Activated B cell treated with CpG ODN at 0.5 μM for 24 hours (primary cell): ENCODE measurements at places on chromosomes 3 and 15.
A peak's percentile ranks its signal among the peaks of the same experiment; 100 is the strongest.

- H3K27ac ChIP-seq: no peak overlapping the region
- no peaks in the 10 kb centered on the region for H3K36me3 ChIP-seq
- no peaks in the 10 kb centered on the region for H3K27me3 ChIP-seq
- no peaks in the 10 kb centered on the region for H3K4me1 ChIP-seq
- no peak overlapping the region for H3K4me3 ChIP-seq
These were observed 624.3 kb upstream of the LMCD1 start for GRCh38 chr3:7877312-7877711.

- no peak overlapping the region for H3K27ac ChIP-seq
- peaks cover 10% of the 10 kb centered on the region for H3K4me1 ChIP-seq
- DNase-seq: no peak
These were observed 12.1 kb downstream of the B3GNT5 start for GRCh38 chr3:183265157-183265642.

DNA sequence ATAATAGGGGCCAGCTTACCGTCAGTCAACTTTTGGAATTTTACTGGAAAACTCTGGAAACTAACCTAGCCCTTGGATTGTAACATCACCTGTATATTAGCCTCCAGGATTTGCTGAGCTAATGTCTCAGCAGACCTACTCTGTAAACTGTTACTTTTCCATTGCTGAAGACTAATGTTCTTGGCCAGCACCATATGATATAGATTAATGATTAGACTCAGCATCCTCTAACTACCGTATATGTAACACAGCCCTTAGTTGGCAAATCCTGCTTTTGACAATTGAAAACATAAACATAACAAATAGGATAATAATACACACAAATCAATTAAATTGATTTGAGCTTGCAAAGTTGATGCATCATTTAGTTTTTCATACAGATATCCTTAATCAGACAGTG is 26.6 kb upstream of the GBE1 start:
- H3K4me3 ChIP-seq: no peak overlapping the region
- H3K27ac ChIP-seq: no peak overlapping the region
- no peak for DNase-seq
- no peaks in the 10 kb centered on the region for H3K36me3 ChIP-seq
- no peaks in the 10 kb centered on the region for H3K27me3 ChIP-seq

DNA sequence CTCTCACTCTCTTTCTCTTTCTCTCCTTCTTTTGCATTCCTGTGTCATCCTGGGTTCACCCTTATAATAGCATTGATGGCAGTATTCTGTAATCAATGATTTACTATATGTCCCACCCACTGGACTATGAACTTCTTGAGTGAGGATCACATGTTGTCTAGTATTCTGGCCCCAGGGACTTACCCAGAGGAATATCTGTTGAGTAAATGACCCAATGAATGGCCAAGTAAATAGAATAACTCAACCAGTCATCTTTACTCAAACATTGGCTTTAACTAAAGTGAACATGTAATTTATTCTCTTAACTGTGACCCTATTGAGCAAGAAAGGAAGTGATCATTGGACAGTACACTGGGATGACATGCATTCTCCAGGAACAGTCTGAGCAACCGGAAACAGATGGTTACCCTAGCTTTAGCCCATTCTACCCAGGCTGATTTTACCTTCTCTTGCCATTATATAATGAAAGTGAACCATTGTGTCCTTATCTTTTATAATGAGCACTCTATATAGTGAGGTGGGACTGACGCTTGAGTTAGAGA is 94.5 kb upstream of the SOX14 start:
- H3K27ac ChIP-seq: no peak overlapping the region
- H3K4me1 ChIP-seq: no peaks in the 10 kb centered on the region
- no peaks in the 10 kb centered on the region for H3K36me3 ChIP-seq
- H3K4me3 ChIP-seq: no peak overlapping the region

DNA sequence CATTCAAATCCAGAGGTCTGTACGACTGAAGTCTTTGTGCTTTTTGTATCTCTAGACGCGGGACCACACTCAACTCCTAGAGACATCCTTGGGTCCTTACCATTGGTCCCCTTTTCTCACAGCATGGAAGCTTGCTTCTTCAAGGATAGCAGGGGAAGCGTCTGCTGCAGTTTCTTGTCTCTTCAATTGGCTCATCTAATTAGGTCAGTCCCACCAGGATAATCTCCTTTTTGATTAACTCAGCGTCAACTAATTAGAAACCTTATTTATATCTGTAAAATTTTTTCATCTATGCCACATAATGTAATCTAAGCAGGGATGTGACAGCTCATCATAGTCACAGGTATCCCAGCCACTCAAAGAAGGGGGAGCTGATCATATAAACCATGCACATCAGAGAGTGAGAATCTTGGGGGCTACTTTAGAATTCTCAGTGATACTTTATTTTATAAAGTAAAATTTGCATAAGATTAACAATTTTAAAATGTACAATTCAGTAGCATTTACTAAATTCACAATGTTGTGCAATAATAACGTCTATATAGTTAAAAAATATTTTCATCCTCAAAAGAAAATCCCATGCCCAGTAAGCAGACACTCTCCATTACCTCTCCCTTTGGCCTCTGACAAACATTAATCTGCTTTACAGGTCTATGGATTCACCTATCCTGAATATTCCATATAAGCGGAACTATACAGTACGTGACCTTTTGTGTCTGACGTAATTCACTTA is 47.5 kb upstream of the ZNF385D start:
- no peak overlapping the region for H3K27ac ChIP-seq
- H3K36me3 ChIP-seq: no peaks in the 10 kb centered on the region
- H3K27me3 ChIP-seq: no peaks in the 10 kb centered on the region
- DNase-seq: no peak
- H3K4me3 ChIP-seq: no peak overlapping the region

GRCh38 chr3:65950340-65951326 is 88.1 kb downstream of the MAGI1 start:
- H3K4me3 ChIP-seq: no peak overlapping the region
- H3K27me3 ChIP-seq: peaks cover 2% of the 10 kb centered on the region
- no peaks in the 10 kb centered on the region for H3K36me3 ChIP-seq
- no peaks in the 10 kb centered on the region for H3K4me1 ChIP-seq
- DNase-seq: no peak
- H3K27ac ChIP-seq: no peak overlapping the region

DNA sequence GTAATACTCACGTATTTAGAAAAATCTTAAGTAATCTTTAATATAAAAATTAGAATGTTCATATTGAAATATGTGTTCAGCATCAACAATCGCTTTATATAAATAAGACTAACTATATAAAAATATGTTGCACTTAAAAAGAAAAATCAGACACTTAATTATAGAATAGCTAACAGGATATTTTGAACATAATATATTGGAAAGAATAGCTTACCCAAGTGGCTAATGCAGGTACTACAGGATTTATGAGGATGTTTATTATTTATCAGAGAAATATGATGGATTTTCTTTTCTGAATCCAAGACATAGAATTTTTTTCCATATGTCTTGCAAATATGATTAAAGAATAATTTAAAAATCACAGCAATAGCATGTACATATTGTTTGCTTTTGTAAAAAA is 567.9 kb upstream of the GBE1 start:
- no peaks in the 10 kb centered on the region for H3K4me1 ChIP-seq
- no peaks in the 10 kb centered on the region for H3K36me3 ChIP-seq
- H3K27me3 ChIP-seq: no peaks in the 10 kb centered on the region
- DNase-seq: no peak
- H3K4me3 ChIP-seq: no peak overlapping the region

- peaks cover 4% of the 10 kb centered on the region for H3K4me1 ChIP-seq
- no peak overlapping the region for H3K27ac ChIP-seq
- no peaks in the 10 kb centered on the region for H3K27me3 ChIP-seq
- no peaks in the 10 kb centered on the region for H3K36me3 ChIP-seq
- no peak for DNase-seq
- H3K4me3 ChIP-seq: no peak overlapping the region
These were observed 400.4 kb downstream of the LPP start for GRCh38 chr3:188554404-188554803.

DNA sequence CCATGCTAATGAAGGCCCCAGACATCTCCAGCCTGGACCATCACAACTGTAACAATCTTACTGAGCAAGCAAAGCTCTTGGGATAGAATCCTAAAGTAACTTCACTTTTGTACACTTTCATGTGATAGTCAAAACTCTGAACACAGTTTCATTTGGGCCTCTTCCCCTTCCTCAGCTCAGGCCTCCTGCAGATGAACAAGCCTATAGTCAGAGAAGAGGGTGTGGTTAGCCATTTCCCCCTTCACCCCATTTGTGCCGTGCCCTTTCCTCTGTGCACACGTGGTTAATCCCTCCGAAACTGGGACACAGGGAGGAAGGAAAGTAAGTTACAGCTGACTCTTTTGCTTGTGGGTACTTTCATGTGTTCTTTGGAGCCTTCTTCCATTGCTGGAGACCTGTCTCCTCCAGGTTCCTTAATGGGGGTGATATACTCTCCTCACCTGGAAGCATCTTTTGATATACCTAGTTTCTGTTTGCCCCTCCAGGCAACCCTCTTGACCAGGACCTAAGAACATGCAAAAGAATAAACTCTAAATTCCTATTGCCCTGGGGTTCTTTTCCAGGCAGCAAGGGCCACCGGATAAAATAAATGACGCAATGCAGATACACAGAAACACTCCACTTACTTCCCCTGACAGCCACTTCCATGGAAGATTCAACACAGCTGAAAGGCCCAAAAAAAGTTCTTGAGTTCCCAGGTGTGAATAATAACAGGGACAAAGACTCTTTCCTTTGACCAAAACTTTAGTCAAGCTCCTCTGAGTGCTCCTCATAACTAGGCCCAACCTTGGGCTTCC is 29.6 kb upstream of the CSTA start:
- no peak overlapping the region for H3K4me3 ChIP-seq
- peaks cover 17% of the 10 kb centered on the region for H3K4me1 ChIP-seq
- H3K36me3 ChIP-seq: no peaks in the 10 kb centered on the region

DNA sequence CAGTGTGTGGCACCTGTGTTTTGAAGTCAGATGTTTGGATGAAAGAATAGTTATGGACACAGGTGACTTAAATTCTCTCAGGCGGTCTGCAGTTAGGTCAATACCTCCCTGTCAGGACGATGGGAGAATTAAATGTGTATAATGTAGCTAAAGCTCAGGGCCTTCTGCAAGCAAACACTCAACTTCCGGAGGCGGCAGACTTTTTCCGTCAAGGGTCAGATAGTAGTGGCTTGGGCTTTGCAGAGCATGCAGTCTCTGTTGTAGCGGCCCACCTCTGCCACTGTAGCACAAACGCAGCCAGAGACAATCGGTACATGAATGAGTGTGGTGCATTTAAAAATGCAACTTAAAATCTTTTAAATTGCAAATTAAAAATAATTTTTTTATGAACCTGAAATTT is 47.4 kb downstream of the CMTM8 start:
- no peak overlapping the region for H3K27ac ChIP-seq
- no peak for DNase-seq
- peaks cover 3% of the 10 kb centered on the region for H3K27me3 ChIP-seq
- no peak overlapping the region for H3K4me3 ChIP-seq
- H3K36me3 ChIP-seq: no peaks in the 10 kb centered on the region

DNA sequence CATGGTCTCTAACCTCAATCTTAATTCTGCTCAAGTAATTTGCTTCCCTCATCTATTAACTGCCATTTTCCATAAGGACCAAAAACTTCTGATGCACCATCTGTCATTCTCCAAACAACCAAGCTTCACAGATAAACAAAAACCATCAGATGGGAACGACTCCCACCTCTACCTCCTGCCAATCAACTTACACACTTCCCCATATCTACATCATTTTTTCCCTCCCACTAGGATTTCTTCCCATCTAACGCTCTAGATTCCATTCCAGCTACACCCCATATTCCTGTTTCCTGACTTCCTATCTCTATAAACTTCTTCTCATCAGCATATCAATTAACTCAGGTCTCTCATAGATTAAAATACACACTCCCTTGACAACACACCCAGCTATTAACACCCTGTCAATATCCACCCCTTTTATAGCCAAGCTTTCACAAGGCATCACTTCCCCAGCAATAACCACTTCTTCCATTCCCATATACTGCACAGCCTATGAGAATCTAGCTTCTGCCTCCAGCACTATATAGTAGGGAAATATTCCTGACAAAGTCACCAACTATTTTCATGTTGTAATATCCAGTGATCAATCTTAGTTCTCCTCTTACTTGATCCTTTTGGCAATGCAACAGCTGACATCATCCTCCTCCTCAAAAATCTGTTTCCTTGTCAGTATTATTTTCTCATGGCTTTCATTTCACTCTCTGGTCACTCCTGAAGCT is 39.2 kb downstream of the SNX4 start:
- peaks cover 43% of the 10 kb centered on the region for H3K36me3 ChIP-seq
- no peak overlapping the region for H3K27ac ChIP-seq
- H3K4me1 ChIP-seq: no peaks in the 10 kb centered on the region
- no peak for DNase-seq

DNA sequence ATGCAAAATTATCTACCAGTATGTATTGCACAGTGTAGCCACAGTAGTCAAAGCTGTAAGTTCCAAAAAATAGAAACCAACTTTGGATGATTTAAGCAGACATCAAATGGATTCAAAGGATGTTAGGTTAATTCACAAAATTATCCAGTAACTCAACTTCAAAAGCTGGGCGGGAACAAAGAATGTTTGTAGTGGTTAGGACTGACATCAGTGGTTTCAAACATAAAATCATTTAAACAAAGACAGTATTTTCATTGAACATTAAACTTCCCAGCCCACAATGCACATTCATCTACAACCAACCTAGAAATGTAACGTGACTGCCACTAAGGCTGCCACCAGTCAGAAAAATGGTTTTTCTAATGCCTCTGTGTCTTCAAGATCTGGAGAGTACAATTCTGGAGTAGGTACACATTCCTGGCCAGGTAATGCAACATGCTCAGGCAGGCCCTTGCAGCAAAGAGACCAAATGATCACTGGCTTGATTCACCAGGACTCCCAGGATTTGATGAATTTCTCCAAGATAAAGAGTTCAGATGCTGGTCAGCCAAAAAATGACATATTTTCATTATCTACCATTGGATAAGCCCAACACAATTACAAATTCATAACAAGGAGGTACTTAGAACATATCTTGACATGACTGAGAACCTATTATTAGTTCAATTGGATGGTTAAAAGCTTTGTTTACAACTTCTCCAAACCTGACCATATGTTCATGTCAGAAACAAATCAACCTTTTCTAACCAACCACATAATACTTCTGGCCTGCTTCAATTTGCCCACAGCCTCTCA is 189.8 kb upstream of the CNTN4 start:
- DNase-seq: no peak
- no peak overlapping the region for H3K27ac ChIP-seq
- H3K4me3 ChIP-seq: no peak overlapping the region
- H3K27me3 ChIP-seq: no peaks in the 10 kb centered on the region
- H3K4me1 ChIP-seq: no peaks in the 10 kb centered on the region

GRCh38 chr3:113677737-113678136 is 18.7 kb downstream of the USF3 start:
- peaks cover 37% of the 10 kb centered on the region for H3K4me1 ChIP-seq
- no peak for DNase-seq
- H3K27ac ChIP-seq: peak overlapping the region; percentile 39
- H3K4me3 ChIP-seq: no peak overlapping the region

DNA sequence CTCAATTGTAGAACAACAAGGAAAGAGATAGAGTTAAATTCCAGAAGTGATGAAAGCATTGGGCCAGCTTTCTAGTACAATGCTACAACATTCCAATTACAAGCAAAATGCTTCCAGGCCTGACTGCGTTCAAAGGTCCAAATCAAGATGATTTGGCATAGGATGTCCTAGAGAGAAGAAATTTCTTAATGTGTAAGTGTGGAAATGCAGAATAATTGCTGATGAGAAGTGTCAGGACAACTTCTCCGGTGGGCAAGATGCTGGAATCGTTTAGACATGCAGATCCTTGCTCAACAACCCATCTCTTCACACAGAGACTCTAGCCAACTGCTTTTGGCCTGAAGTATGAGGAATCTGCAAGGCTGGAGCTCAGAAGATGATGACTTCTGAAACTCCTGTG is 71.1 kb upstream of the PDZRN3 start:
- no peaks in the 10 kb centered on the region for H3K4me1 ChIP-seq
- no peak overlapping the region for H3K4me3 ChIP-seq
- H3K27me3 ChIP-seq: no peaks in the 10 kb centered on the region
- H3K36me3 ChIP-seq: no peaks in the 10 kb centered on the region
- H3K27ac ChIP-seq: no peak overlapping the region
